ENCODE measurements at places on chromosomes 16 and 17.
A peak's percentile ranks its signal among the peaks of the same experiment; 100 is the strongest.

DNA sequence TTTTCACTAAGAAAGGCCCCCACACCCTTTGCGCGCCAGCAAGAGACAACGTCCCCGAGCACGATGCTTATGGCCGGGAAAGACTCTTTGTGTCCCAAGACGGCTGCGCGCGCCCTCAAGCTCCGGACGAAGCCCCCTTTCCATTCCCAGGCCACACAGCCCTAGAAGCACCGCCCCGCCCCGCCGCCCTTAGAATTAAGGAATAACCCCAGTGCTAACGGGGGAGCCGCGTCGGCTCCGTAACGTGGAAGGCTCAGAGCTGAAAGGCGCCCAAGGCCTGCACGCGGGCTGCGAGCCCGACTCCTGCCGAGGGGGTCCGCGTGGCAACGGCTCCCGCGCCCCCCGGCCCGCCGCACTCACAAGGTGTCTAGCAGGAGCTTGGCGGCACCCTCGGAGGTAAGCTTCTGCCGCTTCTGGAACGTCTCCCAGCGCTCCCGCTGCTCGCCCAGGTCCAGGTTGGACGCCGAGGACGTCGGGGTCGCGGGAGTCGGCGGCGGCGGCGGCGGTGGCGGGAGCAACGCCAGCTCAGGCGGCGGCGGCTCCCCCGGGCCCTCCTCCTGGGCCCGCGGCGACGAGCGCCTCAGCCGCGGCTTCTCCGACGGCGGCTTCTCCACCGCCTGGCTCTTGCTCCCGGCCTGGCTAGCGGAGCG lies 477 bp downstream of the CENPV start:
- DNase-seq: peak; percentile 77

DNA sequence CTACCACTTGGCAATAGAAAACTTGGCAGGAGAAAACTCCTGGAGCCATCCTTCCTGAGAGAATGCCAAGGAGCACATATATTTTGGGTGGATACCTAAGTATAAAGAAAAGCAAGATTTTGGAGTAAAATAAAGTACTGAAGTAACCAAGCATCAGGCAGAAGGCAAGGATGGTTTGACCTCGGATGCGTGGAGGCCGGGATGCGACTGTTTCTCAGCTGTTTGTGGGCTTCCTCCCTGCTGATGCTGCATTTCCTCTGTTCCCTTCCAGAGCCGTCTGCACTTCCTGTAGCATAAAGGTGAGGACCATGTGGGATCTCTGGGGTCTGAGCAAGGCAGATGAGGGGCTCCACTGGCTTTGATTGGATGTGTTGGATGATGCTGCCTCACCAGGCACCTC lies 5.5 kb upstream of the TCF25 start:
- no peak for DNase-seq

- DNase-seq: no peak
Measured at GRCh38 chr17:55347341-55347740, 74.3 kb downstream of the MMD start.

DNA sequence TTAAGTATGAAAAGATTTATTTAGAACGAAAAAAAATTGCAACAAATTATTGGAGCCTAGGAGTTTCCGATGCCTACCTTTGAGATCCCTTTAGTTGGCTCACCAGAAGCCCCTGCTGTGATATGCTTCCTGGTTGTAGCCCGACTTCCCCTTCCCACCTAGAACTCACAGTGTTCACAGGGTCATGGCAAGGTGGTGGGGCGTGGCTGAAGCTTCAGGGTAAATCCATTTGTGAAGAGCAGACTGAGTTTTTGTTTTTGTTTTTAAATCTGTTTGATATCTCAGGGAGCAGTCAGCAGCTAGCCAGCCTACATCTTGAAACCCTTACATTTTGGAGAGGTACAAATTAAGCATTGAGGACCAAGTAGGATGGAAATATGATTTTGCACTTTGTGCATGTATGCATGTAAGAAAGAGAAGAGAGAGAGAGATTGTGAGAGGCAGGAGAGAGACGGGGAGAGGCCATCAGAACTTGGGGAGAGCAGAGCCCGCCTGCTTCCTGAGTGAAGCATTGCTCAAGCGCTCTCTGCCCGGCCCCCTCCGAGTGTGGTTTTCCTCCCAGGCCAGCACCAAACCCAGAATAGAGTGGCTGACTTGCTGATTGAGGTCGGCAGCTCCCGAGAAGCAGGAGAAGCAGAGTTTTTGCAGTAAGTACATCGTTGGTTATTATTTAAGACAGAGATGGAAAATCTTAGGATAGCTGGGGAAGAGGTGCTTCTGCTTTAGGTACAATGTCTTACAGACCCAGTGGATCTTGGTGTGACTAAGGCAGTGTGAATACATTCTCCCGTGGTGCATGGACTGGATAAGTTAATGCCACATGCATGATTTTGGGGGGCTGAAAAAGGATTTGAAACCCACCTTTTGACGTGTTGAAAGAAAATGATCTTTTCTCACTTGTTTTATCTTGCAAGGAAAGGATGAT lies 64.2 kb downstream of the SPECC1 start:
- DNase-seq: peak; percentile 89

DNA sequence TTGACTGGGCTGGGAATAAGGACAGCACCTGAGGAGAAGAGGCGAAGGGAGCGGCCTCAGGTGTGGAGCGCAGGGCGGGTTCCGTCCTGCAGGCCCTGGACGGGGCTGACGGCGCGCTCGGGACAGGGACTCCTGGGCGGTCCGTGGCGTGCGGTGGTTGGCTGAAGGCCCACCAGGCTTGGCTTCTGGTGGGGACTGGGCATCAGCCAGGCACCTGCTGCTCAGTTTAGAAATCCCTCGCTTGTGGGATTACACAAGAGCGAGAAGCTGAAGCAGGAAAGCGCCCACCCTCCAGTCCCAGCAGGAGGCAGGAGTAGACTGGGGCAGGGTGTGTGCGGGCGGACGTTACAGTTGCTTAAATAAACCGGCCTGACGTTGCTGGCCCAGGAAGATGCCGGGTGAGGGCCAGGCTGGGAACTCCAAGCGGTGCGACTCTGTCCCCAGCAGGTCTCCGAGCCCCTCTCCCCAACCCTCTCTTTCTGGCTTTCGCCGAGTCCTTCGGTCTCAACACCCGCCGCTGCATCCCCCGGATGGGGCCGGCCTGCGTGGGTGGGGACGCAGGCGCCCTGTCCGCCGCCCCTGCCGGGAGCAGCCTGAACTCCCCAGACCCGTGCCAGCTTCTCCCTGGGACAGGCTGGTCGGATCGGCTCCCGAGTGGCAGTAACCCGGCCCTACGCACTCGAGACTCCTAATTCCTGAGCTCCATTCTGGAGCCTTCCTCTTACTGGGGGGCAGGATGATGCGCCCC lies 639 bp downstream of the MIF4GD start:
- peak; percentile 86 for DNase-seq

DNA sequence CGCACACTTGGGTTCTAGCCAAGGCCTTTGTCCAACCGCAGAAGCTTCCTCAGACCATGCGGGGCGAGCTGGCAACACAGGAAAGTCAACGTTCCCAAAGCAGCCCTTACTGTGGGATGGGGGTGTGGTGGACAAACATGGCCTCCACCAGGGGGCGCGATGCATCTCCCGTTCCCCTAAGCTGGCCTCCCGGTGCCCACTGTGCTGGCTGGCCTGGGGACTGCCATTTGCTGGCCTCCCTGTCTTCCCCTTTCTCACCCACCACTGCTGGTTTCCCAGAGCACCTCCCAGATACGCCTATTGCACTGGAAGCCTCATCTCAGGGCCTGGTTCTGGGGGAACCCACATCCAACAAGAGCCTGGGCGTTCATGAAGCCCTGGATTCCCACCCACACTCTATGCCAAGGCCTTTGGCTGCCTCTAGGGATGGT lies 145.3 kb downstream of the IRF8 start:
- peak; percentile 66 for DNase-seq

GRCh38 chr17:42754782-42755181 lies 6.2 kb upstream of the RAMP2 start:
- DNase-seq: peak; percentile 60

- DNase-seq: no peak
Measured at GRCh38 chr16:54077050-54077821, 209.4 kb downstream of the IRX3 start.

DNA sequence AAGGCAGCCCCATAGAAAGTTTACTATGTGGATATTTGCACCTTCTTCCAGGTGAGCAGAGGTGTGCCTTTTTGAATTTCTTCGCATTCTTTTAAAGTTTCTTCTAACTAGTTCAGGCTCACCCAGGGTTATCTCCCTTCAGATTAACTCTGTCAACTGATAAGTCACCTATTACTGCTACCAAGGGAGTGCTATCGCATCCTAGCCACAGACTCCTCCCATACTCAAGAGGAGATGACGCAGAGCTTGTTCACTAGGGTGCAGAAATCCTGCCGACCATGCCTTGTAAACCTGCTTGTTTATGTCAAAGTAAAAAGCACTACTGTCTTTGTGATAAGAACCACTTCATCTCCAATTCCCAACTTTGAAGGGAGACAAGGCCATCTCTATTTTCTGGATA lies 390.1 kb downstream of the RBFOX1 start:
- no peak for DNase-seq

GRCh38 chr17:12421077-12421476 lies 244.6 kb upstream of the MYOCD start:
- no peak for DNase-seq

DNA sequence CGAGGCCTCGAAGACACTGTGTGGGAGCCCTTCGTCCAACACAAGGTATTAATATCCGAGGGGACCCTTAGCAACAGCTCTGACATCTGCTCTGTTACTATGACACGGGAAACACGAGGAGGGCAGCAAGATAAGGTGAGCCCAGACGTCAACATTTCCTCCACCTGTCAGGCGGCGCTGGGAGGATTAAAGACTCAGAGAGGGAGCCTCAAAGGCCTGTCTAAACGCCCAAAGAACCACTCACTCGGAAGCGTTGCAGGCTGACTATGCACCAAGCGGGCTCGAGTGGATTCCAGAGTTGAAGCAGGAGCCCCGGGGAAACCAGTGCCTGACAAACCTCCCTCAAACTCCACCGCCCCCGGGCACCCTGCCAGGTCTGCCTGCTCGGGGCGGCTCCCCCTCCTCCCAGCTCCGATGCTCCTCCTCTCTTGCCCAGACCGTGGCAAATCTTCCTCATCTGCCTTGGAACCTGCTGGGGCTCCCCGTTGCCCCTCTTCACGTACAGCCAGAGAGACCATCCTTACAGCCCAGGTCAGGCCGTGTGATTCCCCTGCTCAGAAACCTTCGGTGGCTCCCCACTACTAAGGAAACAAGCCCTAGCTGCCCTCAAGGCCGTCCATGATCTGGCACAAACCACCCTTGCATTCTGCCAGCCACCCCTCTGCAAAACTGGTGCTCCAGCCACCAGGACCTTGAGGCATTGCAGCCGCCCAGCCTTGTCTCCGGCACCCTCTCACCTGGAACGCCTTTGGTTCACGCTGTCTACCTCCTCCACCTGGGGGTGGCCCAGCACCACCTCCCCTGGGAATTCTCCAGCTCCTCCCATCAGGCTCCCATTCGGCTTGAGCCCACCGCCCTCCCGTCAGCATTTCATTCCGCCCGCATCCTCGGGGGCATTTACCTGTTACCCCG lies 16.2 kb downstream of the RPH3AL start:
- peak; percentile 77 for DNase-seq

DNA sequence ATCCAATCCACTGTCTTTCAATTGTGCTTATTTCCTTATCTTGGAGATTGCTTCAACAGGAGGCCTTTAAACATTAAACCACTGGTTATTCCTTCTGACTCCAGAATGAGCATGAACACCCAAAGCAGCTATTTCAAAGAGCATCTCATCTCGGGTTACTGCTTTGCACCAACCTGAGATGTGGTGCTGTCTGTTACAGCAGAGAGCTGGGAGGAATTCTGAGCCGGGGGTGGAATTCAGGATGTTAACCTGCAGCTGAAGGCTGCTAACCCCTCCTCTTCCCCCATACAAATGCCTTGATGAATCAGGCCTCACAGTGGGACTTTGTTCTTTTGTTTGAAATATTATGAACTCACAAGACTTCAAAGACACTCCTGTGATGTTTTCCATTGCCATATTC lies 113.1 kb downstream of the SHISA9 start:
- no peak for DNase-seq
